ENCODE measurements at places on chromosomes 5 and 9.
A peak's percentile ranks its signal among the peaks of the same experiment; 100 is the strongest.

DNA sequence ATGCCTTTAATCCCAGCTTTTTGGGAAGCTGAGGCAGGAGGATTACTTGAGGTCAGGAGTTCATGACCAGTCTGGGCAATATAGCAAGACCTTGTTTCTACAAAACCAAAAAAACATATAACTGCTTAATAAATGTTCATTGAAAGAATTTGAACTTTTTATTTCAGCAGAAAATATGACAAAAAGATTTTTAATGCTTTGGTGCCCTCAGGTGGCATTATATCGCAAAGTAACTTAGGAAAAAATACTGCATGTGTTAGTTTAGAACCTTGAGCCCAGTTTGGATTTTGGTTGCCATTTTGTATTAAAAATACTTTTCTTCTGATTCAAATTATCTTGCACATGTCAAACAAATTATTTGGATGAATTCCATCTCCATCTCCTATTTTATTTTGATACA lies 103.2 kb downstream of the GPBP1 start:
- DNase-seq: no peak

DNA sequence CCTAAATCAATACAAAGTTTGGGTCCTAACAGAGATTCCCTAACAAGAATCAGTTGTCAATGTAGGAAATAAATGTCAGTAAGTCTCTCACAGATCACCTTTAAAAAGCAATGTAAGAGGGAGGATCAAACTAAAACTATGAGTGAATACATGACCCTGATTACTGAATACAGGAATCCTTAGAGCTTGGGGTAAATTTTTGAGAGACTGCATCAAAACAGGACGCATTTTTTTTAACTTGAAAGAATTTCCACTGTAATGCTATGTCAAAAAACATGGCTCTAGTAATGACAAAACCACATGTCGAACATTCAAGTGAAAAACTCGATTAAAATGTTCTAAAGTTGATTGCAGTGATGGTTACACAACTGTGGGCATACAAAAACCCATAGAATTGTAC lies 21.9 kb downstream of the ZDHHC21 start:
- no peak for DNase-seq

DNA sequence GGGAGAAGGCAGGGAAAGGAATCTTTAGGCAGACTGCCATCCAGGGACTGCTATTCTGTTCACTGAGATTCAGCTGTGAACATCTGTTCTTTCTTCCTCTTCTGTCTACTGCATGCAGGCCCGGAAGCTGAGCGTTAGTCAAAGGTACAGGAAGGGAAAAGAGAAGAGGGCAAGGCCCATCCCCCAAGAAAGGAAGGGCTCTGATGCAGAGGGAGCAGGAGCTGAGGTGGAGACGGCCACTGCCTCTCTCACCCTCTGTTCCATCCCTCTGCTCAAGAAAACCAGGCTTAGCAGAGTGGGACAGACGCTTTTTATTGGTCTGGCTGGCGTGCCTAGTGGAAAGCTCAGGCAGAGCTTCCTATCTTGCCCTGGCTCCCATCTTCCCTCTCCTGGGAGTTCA lies 57.6 kb downstream of the PFDN1 start:
- DNase-seq: no peak

- DNase-seq: no peak
These were observed 56.3 kb upstream of the SPATA31E1 start for GRCh38 chr9:87826331-87826730.

GRCh38 chr9:136031094-136031493 lies 64.0 kb downstream of the NACC2 start:
- no peak for DNase-seq

DNA sequence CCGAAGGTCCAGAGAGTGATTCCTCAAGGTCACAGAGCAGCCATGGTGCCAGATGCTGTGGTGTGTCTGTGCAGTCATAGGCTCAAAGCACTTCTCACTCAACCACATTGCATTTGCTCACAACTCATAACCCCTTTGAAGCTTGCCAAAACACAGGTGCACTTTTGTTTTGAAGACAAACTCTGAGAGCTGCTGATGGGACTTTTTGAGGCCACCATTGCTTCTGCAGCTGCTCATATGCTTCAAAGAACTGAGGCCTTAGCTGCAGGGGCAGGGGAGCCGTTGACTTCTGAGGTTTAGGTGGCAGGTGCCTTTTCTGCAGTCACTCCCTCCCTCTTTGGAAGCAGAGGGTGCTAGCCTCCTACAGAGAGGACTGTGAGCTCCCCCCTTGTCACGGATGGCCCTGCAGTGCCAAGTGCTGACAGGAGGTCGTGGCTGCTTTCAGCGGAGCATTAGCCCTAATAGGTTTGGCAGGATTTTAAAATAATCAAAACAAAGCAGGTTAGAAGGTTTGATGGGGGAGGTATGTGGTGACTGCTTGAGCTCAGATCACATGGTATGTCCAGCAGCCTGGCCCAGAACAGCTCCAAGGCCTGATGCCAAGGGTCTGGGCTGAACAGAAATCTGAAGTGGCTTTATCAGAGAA lies 232.1 kb downstream of the MAN2A1 start:
- DNase-seq: peak; percentile 16

- no peak for DNase-seq
These were observed 114.1 kb downstream of the MPDZ start for GRCh38 chr9:13165236-13165945.

DNA sequence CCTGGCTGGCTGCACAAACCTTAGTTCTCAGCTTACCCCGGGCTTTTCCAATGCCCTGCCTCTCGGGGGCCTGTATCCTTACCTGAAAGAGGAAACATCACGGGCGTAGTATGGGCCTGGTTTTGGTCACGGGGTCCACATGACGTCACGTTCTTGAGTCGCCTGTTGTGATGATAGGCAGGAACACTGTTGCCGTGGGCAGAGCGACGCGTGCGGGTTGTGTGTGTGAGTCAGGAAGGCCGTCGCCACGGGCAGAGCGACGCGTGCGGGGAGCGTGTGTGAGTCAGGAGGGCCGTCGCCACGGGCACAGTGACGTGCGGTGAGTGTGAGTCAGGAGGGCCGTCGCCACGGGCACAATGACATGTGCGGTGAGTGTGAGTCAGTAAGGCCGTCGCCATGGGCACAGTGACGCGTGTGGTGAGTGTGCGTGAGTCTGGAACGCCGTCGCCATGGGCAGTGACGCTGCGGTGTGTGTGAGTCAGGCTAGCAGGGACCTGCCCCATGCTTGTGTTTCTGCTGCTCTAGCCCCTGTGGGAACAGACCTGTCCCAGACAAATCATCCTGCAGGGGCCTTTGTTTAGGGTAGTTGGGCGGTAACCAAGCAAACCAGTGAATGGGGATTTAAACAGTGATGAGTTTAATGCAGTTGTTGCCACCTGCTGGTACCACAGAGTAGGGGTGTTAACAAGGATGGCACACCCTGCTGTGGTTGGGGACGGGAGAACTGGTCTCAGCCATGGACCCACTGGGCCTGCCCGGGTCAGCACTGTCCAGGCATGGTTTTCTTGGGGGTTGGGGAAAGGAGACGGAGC lies 19.8 kb downstream of the TRIP13 start:
- DNase-seq: peak; percentile 8

- no peak for DNase-seq
These were observed 14.7 kb upstream of the TMEM174 start for GRCh38 chr5:73158313-73158712.

GRCh38 chr5:142548739-142549275 lies 137.1 kb downstream of the FGF1 start:
- DNase-seq: peak; percentile 68

GRCh38 chr5:3858524-3858923 lies 262.9 kb downstream of the IRX1 start:
- no peak for DNase-seq

GRCh38 chr5:155591273-155591672 lies 577.7 kb downstream of the KIF4B start:
- DNase-seq: no peak

DNA sequence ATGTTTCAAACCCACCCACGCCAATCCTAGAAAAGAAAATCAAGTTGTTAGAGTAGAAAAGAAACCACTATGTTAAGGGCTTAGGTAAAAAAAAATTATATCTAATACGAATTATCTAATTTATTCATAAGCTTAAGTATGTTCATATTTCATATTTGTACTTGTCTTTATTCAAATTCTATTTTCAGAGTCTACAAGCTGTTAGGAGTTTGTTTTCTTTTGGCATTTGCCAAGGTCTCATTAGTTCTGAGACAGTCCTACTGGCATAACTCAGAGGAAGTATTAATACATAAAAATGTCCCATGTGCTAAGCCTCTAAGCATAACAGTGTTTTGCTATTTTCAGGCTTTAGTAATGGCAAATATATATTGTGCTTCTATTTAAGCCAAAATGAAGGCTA lies 57.6 kb downstream of the STARD4 start:
- no peak for DNase-seq

All from body of pancreas (tissue), 4 donors.